DMS79 treated with DMSO at 0.1 percent for 48 hours (cell line): ENCODE measurements at places on chromosomes 16 and 17.

GRCh38 chr17:56548661-56549060, 44.8 kb upstream of the NOG start:
- DNase-seq = no peak

DNA sequence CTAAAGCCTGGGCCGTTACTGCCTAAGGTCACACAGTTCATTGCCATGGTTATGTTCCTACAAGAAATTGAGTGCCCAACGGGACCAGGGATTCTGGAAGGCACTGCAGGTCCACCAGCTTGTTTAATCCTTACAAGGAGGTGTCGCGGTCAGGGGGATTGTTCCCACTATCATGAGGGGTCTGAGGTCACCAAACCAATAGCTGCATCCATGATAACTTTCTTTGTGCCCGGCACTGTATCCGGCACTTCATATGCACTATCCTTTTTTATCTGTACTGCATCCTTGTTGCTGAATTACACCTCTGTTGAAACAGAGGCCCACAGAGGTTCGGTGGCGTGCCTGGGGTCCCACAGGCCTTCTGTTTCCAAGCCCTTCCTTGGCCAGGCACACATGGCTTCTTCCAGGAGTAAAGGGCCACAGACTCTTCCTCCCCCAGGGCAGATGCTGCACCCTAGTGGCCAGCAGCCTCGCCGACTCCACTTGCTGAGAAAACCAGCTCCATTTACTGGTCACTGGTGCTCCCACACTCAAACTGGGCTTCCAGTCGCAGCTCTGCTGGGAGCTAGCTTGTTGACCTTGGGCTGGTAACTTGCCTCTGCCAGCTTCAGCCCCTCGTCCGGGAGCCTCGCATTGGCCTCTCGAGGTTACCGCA, 82.0 kb upstream of the PLCG2 start:
- DNase-seq = no peak

- DNase-seq = no peak
These were observed at the start of the genes ABI3 and GNGT2 for GRCh38 chr17:49210158-49211029. Gene ABI3 (plus strand): TSS chr17:49210707. CDS start chr17:49210725, 18 bp downstream. Gene GNGT2 (minus strand): TSS chr17:49210574. CDS start chr17:49207422, 3,152 bp downstream.

DNA sequence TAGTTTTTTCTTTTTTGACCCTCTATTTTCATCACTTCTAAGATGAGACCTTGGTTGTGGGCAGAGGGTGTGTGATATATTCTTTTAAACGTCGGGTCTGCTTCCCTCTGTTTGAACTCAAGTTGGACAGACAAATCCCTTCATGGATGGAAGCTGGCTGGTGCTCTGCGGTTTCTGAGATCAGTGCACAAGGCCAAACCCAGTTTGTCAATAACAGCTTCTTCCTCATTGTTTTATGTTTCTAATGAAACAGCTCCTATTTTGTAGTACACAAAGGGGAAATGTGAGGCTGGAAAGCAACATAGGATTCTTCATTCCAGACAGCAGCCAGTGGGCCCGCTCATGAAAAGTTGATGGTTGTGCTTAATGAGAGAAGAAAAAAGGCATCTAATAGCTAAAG, 159.6 kb downstream of the PRKCA start:
- no peak for DNase-seq

- DNase-seq = peak; percentile 10
These were observed 74.4 kb downstream of the PCTP start for GRCh38 chr17:55825213-55825612.

GRCh38 chr17:34579979-34580684, 750 bp downstream of the TMEM132E start:
- DNase-seq = peak; percentile 42

GRCh38 chr17:2835780-2836179, 39.5 kb downstream of the RAP1GAP2 start:
- DNase-seq = no peak

- no peak for DNase-seq
These were observed 47.1 kb downstream of the IRX3 start for GRCh38 chr16:54239456-54239855.

GRCh38 chr17:9273428-9274391, 252.4 kb downstream of the NTN1 start:
- no peak for DNase-seq

- DNase-seq = no peak
These were observed 11.6 kb upstream of the ICAM2 start for GRCh38 chr17:64032081-64032480.

GRCh38 chr16:4847774-4848587, 700 bp downstream of the UBN1 start:
- peak; percentile 14 for DNase-seq

GRCh38 chr17:78231991-78232858, 794 bp downstream of the TMEM235 start:
- peak; percentile 9 for DNase-seq

DNA sequence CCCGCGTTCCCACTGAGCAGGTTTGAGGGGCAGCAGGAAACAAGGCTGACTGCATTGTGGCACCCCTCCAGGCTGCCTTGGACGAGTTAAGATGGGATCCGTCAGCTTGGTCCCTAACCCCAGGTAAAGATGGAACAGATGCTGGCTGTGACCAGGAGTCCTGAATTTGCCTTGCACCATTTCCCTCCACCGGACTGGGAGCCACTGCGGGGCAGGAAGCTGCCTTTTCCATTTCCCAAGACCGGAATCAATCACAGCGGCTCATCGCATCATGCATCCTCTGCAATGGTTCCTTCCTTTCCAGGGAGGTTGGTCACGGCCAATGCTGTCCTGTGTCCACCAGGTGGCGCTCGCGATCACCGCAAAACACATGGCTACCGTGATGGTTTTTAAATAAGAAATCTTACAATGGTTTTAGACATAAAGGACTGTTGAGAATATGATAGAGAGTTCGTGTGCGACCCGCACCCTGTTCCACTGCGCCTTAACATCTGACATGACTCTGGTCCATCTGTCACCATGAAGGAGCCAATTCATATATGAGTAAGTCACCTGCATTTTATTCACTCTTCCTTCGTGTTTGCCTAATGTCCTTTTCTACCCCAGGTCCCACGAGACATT, 6.8 kb upstream of the MEAK7 start:
- peak; percentile 85 for DNase-seq

- no peak for DNase-seq
These were observed 83.4 kb downstream of the KCNJ12 start for GRCh38 chr17:21459536-21459935.

DNA sequence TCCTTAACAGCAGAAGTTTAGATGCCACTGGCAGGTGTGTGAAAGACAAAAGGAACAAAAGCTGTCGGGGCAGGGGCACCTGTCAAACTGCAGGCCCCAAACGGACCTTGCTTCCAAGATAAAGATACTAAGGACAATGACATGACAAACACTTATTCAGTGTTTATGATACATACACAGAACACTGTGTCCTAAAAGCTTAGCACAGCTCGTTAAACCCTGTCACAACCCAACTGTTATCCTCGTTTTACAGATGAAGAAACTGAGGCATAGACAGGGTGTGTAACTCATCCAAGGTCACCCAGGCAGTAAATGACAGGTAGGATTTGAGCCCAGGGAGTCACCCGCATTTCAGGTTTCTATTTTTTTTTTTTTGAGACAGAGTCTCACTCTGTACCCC, 9.6 kb downstream of the SDK2 start:
- no peak for DNase-seq

DNA sequence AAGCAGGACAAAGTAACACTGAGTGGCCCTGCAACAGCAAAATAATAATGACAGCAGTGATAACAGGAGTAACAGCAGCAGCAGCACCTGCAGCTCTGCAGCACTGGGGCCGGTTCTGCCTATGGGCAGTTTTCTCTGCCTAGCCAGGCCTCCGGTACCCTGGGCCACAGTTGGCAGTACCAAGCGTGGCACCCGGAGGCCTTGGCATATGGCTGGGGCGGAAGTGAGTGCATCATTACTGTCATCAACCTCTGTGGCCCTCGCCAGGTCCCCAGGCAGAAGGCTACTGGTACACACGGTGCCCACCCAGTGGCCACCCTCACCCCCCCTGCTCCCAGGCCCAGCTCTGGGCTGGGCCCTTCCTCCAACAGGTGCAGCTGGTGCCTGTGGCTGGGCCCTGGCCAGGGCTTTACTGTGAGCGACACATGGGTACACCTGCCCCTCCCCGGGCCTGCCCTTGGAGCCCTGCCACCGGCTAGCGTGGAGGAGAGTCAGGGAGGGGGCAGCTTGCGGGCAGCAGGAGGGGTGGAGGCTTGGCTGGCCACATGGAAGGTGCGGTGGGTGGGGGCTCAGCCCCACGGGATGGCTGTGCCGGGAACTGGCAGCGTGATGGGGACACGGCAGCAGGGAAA, 3.0 kb downstream of the KCNJ12 start:
- peak; percentile 17 for DNase-seq

- peak; percentile 43 for DNase-seq
These were observed 37.7 kb upstream of the TOB1 start for GRCh38 chr17:50903604-50904517.

GRCh38 chr17:21528031-21528695, 152.0 kb downstream of the KCNJ12 start:
- no peak for DNase-seq

GRCh38 chr16:12293017-12293618, 316.6 kb downstream of the SNX29 start:
- DNase-seq = no peak

- DNase-seq = no peak
These were observed 28.0 kb downstream of the PRKCB start for GRCh38 chr16:23863511-23864422.

DNA sequence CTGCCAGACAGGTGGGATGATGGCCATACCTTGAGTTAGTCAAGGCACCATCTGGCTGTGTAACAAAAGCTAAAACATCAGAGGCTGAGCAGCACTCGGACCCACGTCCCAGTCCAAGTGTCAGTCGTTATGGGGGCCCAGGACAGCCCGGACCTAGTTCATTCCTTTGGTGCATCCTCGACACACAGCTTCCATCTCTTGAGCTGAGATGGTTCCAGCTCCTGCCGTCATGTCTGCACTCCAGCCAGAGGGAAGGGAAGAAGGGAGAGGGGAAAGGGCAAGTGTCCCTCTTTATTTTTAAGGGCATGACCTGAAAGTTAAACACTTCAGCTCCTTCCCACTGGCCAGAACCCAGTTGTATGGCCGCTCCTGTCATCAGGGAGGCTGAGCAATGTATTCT, 218.0 kb downstream of the SEC14L1 start:
- no peak for DNase-seq

DNA sequence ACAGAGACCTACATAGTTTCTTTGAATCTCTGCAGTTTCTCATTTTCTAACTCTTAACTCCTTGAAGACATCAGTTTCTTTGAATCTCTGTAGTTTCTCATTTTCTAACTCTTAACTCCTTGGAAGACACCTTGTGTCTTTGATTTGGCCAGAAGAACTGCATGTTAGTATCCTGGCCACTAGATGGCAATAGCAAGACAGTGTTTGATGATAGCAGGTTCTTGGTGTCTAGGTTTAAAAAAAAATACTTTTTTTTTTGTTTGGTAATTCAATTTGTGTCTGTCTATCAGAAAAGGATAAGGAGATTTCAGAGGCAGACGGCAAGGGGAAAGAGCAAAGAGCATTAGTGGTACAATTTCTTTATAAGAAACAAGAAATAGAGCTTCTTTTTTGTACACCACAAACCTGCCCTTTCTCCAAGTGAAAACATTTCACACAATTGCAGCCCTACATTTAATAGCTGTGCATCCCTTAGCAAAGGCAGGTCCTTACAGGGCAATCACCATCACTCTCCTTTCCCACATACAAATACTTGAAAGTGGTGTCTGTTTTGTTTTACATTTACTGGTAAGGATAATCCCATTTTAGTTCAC, 1324.9 kb upstream of the CDH8 start:
- DNase-seq = peak; percentile 36

GRCh38 chr16:16960785-16961184, 510.0 kb downstream of the XYLT1 start:
- no peak for DNase-seq

GRCh38 chr16:84156342-84156784, 11.3 kb downstream of the DNAAF1 start:
- DNase-seq = peak; percentile 10

DNA sequence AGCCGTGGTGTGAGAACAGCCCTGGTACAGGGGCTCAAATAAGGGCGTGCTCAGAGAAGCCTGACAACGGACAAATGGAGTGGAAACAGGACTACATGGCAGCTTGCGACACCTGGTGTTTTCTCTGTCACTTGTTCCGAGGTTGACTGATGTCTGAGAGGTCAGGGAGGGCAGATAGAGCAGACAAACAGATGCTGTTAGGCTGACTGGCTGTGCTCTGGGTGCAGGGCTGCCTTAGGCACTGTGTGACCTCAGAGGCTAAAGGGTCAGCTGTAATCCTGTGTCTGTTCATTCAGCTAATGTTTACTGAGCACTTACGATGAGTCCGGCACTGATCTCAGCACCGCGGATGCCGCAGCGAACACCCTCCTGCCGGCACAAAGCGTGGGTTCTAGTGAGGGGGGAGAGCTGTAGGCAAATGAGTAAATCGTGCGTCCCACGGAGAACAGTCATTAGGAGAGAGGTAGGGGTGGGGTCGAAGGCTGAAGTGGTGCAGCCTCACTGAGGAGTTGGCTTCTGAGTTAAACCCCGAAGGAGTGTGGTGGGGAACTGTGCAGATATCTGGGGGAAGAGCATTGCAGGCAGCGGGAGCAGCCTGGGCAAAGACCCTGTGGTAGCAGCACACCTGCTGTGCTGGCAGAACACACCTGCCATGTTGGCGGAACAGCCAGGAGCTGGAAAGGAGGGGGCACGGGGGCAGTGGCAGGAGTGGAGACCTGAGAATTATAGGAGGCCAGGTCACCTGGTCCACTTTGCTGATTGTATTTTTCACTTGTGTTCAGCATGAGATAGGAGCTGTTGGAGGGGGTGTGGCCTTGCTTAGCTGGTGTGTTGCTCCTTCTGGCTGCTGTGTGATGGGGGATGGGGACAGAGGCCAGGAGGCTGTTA, 35.0 kb downstream of the GPT2 start:
- DNase-seq = no peak

GRCh38 chr16:58501242-58502131, 1.5 kb downstream of the NDRG4 start:
- peak; percentile 26 for DNase-seq

- no peak for DNase-seq
These were observed 236.4 kb upstream of the AXIN2 start for GRCh38 chr17:65797809-65798208.

DNA sequence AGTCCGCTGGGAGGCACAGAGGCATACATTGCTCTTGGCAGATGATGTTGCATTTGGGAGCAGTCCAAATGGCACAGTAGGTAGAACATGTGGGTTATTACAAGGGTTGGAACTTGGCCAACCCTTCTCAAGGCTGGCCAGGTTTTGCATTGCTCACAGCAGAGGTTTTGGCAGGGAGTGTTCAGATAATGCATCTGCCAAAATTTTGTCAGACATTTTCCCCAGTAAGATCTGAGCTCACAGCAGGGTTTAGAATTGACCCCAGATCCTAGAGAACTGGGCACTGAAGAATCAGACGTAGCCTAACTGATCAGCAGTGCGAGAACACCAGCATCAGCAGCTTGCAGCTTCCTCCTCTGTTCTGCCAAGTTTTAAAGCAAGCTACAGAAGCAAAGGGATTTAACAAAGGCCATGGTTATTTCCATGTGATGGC, 468.8 kb upstream of the KIF2B start:
- no peak for DNase-seq

DNA sequence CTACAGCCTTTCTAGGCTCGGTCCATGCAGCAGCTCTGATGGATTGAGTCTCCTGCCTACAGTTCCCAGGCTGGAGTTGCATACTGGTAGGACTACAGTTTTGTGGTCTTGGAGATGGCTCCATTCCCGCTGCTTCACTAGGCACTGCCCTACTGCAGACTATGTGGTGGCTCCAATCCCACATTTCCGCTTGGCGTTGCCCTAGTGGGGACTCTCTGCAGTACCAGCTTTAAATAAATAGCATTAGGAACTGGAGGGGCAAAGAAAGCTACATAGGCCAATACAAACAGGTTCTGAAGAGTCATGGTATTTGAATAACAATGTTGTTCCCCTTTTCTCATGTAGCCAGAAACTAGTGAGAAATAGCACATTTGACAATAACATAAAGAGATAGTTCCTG, 5.4 kb upstream of the GOSR2 start:
- no peak for DNase-seq
